IMR-90 (cell line): ENCODE measurements at places on chromosomes 5 and 9. TPM values are rescaled to one million over a fixed set of nuclear protein-coding genes. Genes with fewer than 3 reads are reported as not detected.
A peak's percentile ranks its signal among the peaks of the same experiment; 100 is the strongest.

POU5F2 gene
- 1.1 and 1.4 TPM in 2 replicates for total RNA-seq

SPOCK1 gene
- total RNA-seq = 5.0 and 8.1 TPM in 2 replicates

DNA sequence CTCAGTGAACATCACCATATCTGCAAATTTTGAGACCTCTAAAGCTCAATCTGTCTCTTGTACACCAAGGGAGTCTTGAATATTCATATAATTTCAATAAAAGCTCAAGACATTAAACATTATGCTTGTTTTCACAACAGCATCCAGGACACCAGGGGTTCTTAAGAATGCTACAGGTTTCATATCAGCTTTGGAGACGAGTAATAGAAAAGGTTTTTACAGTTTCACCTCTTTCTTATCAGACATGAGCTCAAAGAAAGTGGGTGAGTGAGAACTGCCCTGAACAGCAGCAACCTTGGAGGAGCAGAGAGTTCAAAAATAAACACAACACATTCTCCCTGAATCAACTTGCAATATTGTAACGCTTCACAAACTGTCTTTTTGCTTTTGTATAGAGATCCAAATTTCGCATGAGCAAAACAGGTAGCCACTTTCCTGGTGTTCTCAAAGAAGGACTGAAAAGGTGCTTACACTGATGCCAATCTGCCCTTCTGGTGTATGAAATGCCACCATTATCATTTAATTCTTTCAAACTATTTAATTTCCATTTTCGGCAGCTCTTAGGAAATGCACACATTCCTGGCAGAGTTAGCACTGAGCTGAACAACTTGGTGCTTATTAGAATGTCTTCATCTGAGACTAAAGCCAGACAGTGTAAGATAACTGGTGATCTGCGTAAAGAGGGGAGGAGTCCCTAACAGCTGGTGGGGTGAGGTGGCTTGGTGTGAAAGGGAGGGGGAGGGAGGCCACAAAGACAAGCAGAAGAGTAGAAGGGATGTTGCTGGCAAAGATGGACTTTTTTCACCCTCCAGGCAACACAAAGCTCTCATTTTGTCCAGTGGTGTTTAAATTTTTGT is 535.3 kb downstream of the PDE4D start:
- peak; percentile 16 for DNase-seq

- DNase-seq = peak; percentile 89
These were observed 13.8 kb upstream of the ERGIC1 start for GRCh38 chr5:172820046-172820767.

DNA sequence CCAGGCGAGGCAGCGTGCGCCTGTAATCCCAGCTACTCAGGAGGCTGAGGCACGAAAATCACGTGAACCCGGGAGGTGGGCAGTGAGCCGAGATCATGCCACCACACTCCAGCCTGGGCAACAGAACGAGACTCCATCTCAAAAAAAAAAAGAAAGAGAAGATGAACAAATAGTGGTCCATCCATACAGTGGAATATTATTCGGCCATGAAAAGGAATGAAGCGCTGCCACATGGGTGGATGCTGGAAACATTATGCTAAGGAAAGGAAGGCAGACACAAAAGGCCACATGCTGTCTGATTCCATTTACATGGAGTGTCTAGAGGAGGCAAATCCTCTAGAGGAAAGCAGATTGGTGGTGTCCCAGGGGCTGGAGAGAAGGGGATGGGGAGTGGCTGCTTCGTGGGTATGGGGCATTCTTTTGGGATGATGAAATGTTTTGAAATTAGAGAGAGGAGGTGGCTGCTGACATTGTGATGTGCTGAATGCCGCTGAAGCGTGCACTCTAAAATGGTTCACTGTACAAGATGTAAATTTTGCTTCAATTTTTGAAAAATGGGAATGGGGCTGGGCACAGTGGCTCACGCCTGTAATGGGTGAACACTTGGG is 17.0 kb downstream of the PLPP7 start:
- DNase-seq = no peak

DNA sequence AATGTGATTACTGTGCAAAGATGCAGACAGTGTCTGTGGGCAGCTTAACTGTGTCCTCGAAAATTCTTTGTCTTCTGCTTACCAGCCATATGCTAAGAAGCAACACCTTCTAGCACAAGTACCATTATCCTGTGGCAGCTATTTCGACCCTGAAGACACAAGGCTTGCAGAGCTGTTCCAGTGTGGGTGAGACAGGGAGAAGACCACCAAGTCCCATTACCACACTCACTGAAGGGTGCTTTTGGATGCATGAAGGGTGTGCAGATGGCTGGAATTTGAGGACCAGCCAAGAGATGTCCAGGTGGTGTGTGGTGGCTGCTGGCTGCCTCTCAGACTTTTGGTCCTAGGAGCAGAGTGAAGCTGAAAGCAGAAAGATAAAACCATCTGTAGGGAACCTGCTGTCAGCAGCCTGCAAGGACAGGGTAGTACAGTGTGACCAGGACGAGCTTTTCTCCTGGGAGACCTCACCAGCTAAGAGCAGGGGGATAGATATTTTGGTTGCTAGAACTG is 161.8 kb downstream of the ICE1 start:
- DNase-seq = no peak

DNA sequence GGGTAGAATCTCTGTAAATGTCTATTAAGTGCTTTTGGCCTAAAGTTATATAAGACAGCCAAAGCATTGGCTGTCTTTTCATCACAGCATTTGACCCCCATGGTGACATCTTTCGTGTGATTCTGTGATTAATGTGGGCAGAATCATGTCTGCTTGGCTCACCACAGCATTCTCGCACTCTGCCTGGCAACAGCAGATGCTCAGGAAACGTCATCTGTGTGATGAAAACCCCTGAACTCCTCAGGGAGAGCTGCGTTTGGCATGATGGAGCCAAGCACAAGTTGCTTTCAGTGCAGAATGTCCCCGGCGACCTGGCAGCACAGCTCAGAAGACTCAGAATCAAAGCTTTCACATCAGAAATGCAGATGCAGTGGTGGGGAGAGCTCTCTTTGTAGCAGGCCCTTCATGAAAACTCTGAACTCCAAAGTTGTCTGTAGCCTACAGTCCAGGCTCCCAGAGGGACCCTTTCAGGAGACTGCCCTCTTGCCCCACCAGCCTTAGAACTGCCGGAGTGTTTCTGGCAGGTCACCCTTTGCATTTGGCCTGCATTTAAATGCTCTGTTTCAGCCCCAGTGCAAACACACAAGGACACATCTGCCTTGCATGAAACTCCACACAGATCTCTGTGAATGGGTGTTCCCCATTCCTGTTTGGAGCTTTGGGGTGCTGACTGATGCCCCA is 155.6 kb upstream of the PANK3 start:
- DNase-seq = peak; percentile 11
